ENCODE measurements at places on chromosomes 2 and 18. TPM values are rescaled to one million over a fixed set of nuclear protein-coding genes. Genes with fewer than 3 reads are reported as not detected.

Gene PPP1R7
- 36.4 TPM for total RNA-seq

Gene TTR
- total RNA-seq, result not detected

Gene CCL20
- 2.2 TPM for total RNA-seq

Gene SGPP2
- 1.7 TPM for total RNA-seq

Gene CARF
- 9.6 TPM for total RNA-seq

Gene MC2R
- not detected for total RNA-seq

Gene CCBE1
- total RNA-seq, result not detected

Gene ICOS
- total RNA-seq, result 93.3 TPM

Gene SP9
- not detected for total RNA-seq

Gene RBM43
- 15.0 TPM for total RNA-seq
